ENCODE measurements at places on chromosomes 2 and 18. TPM values are rescaled to one million over a fixed set of nuclear protein-coding genes. Genes with fewer than 3 reads are reported as not detected.

DNA sequence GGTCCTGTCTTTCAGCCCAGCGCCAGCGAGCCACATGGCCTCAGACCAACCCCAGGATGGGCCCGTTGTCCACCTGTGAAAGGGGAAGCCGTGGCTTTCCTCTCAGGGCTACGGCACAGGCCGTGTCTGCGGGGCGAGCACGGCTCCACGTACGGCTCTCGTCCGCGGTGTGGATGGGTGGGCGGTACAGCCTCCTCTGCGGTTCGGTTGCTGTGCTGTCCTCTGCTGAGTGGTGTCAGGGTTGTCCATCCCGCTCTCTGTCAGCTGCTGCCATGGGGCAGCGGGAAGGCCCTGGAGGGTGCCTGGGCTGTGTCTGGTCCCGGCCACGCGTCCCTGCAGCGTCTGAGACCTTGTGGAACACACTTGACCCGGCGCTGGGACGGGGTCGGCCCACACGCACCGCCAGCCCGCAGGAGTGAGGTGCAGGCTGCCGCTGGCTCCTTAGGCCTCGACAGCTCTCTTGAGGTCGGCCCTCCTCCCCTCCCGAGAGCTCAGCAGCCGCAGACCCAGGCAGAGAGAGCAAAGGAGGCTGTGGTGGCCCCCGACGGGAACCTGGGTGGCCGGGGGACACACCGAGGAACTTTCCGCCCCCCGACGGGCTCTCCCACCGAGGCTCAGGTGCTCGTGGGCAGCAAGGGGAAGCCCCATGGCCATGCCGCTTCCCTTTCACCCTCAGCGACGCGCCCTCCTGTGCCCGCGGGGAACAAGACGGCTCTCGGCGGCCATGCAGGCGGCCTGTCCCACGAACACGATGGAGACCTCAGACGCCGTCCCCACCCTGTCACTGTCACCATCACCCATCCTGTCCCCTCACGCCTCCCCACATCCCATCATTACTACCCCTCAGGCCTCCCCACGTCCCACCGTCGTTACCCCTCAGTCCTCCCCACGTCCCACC is 128.7 kb downstream of the NFATC1 start:
- no peak for DNase-seq

- DNase-seq = no peak
These were observed 49.7 kb downstream of the GLI2 start for GRCh38 chr2:120785228-120785966.

GRCh38 chr2:121722479-121722878 is 14.2 kb downstream of the NIFK start:
- peak; percentile 62 for DNase-seq

DNA sequence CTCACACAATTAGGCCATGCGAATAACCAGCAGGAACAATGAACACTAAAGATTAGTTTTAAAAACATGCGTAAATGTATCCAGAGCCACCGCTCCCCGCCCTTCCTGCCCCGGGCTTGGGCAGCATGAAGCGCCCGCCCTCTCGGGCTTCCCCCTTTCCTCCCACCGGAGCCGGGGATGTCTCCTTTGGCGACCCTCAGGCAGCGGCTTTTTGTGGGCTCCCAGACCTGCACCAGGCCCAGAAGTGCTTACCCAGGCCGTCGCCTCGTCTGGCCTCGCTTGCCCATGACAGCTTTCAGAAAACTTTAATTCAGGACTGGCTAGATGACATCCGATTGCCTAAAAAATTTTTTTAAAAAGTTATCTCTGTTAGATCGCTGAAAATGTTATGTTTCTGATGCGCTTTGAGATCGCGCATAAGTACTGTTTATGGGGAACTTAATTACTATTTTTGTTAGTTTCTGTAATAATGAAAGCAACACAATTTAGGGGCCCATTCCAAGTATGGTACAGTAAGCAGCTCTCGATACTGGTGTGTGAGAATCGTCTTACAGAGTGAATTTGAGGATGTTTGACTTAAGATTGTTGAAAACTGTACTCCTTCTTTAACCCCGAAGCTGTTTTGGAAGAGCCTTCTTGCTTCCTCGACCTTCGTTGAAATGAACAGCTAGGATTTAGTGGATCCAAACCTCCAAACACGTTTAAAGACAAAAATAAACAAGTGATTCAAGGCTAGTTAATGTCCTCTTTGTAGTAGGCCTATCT is 1.1 kb downstream of the MAP3K20 start:
- peak; percentile 52 for DNase-seq

DNA sequence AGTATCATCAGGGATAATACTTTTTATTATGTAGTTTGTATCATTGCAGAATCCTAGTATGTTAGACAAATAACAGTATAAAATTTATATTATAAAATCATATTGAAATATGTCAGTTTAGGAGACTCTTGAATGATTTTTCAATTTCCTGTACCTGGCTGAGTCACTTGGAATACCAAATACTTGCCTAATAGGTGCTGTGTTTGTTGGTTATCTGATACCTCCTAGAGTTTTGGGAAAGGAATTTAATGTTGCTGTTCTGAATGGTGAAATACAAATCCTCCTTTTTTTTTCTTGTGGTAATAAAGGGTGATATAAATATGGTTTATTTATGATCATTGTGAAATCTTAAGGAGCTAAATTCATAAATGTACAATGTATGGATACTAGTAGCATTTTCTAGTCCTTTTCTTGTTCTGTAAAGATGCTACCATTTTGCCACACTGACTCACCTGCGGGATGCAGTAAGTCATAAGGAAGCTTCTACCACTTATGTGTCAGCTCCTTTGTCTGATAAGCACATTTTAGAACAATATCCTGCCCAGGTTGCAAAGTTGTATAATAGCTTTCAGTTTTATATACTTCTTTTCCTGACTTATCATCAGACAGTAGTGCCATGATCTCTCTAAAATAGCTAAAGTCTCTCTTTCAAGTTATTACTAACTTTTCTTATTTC is 465.5 kb downstream of the XIRP2 start:
- DNase-seq = no peak

- peak; percentile 55 for DNase-seq
These were observed at the start of gene NEURL3 for GRCh38 chr2:96505231-96505889. TSS of gene NEURL3 (minus strand) at chr2:96505357. CDS start at chr2:96505286, 71 bp downstream.

DNA sequence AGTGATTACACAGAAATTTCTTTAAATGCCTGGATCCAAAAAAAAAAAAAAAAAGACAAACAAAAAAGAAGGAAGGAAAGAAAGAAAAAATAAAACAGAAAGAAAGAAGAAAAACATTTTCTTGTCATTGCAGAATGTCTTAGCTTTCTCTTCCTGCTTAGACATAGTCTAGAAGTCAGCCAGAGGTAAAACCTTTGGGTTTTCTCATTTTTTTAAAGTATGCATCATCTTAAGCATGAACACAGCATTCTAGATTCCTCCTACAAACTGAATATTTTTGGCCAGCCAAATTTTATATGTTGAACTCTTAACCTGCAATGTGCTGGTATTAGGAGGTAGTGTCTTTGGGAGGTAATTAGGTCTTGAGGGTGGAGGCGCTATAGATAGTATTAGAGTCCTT is 243.9 kb downstream of the TRIB2 start:
- no peak for DNase-seq

Gene ZSWIM2
- not detected for total RNA-seq
